Activated T-helper 2 cell treated with anti-CD3 and anti-CD28 coated beads, Interferon-gamma antibody, Interleukin-2, Interleukin-4, amounts not matched to agents 10 μg/mL and 5 μg/mL and 100 μg/mL, durations not matched to agents 14 hours and 24 hours and 36 hours (primary cell): ENCODE measurements at places on chromosomes 2 and 18. TPM values are rescaled to one million over a fixed set of nuclear protein-coding genes. Genes with fewer than 3 reads are reported as not detected.
A peak's percentile ranks its signal among the peaks of the same experiment; 100 is the strongest.

Gene ITGA4
- 96.5 and 106 TPM in 2 replicates for total RNA-seq

Gene CNDP1
- total RNA-seq = 0.09 TPM in 2 replicates

Gene TCF23
- not detected in 2 replicates for total RNA-seq

Gene STON1
- total RNA-seq = 1.9 and 2.1 TPM in 2 replicates

Gene RGPD4
- total RNA-seq = 0.07 TPM in 2 replicates

DNA sequence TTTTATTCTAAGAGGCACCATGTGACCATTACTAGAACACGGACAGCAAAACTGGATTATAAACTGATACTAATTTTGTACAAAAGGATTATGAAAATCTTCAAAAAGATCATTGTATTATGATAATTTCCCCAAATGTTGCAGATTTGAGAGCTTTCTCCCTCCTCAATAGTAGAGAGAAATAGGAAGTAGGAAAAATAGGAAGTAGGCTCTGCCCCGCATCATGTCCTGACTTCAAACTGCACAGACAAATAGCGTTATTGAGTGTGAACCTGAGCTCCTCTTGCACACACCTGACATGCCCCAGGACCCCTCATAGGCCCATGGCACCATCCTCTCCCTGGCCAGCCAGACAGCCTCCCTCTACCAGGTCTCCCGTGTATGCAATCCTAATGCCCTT, 25.4 kb downstream of the CHRNA1 start:
- H3K4me3 ChIP-seq = no peak overlapping the region
- peaks cover 25% of the 10 kb centered on the region for H3K27me3 ChIP-seq
- no peak for DNase-seq

DNA sequence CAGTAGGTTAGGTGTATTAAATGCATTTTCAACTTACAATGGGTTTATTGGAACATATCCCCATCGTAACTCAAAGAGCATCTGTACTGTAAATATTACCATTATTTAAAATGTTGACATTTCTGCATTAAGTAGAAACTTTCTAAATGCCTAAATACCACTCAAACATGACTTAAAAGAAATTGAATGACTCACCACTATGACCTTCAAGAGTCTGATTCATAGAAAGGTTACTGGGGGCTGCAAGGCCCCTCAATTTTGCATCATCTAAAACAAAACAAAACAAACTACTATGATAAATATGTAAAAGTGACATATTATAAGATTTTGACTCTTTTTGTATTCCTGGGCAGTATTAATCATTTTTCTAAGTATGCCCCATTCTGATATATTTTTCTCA, 7.6 kb downstream of the WDR35 start:
- no peaks in the 10 kb centered on the region for H3K27me3 ChIP-seq
- H3K36me3 ChIP-seq = peaks cover 19% of the 10 kb centered on the region
- peaks cover 12% of the 10 kb centered on the region for H3K4me1 ChIP-seq
- no peak overlapping the region for H3K4me3 ChIP-seq

DNA sequence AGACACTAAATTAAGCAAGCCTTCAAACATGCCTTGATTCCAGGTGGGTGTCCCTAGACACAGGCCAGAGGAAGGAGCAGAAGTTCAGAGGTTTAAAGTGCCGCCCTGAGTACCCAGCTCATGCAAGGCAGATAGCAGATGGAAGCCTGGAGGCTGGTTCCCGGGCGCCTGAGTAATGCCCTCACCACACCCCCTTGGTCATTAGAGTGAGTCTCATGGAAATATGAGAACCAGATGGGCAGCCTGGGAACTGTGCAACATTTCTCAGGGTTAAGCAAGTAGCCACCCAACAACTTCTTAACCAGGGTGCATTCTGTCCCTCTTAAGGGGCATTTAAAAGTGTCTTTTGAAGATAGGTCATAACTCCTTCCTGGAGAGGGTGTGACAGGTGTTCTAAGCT, 44.1 kb downstream of the TGFA start:
- H3K36me3 ChIP-seq = no peaks in the 10 kb centered on the region
- H3K27me3 ChIP-seq = no peaks in the 10 kb centered on the region
- peaks cover 1% of the 10 kb centered on the region for H3K4me1 ChIP-seq
- no peak overlapping the region for H3K4me3 ChIP-seq
- no peak overlapping the region for H3K27ac ChIP-seq

DNA sequence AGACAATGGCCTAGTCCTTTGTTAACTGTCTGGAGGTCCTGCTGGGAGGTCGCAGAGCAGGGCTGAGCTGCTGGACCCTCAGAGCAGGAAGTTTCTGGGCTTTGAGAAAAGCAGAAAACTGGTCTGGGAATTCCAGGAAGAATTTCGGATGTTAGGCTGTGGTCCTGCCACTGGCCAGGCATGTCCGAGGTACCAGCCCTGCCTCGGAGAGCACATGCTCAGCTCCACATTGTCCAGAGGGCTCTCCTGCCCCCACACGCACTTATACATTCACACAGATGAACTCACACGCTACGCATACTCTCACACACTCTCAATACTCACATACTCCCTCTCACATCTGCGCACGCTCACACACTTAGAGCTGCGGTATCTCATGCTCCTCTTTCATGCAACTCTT, 146.1 kb downstream of the NCK2 start:
- H3K36me3 ChIP-seq = peaks cover 78% of the 10 kb centered on the region
- H3K27ac ChIP-seq = peak overlapping the region; percentile 50
- no peak for DNase-seq
- no peaks in the 10 kb centered on the region for H3K27me3 ChIP-seq
- no peak overlapping the region for H3K4me3 ChIP-seq
- peaks cover 47% of the 10 kb centered on the region for H3K4me1 ChIP-seq

- H3K27ac ChIP-seq = peak overlapping the region; percentile 98
- peaks cover 57% of the 10 kb centered on the region for H3K36me3 ChIP-seq
- peaks cover 50% of the 10 kb centered on the region for H3K4me1 ChIP-seq
- no peak for DNase-seq
- H3K27me3 ChIP-seq = no peaks in the 10 kb centered on the region
- H3K4me3 ChIP-seq = peak overlapping the region; percentile 92
Measured at GRCh38 chr2:226835420-226835795, 446 bp upstream of the RHBDD1 start.

DNA sequence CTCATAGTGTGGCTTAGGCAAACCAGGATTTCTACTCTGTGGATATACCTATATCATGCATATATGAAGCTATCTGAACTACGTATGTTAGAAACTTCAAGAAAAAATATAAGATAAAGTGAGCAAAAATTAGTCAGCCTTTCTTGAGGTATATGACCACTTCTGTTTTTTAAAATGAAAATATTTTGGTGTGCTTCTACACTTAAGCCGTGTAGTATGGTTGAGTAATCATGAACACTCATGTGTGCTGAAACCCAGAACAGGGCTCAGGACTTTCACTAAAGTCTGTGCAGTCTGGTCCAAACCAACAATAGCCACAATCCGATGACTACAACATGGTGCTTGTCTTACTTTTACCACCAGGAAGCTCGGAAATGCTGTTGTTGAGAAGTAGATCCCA, 48.9 kb upstream of the TMEM177 start:
- H3K27ac ChIP-seq = no peak overlapping the region
- H3K4me1 ChIP-seq = no peaks in the 10 kb centered on the region
- no peak overlapping the region for H3K4me3 ChIP-seq
- DNase-seq = no peak
- H3K36me3 ChIP-seq = no peaks in the 10 kb centered on the region
- H3K27me3 ChIP-seq = peaks cover 12% of the 10 kb centered on the region

- peaks cover 39% of the 10 kb centered on the region for H3K4me1 ChIP-seq
- H3K4me3 ChIP-seq = peak within 1 kb of the TSS; percentile 82
- peak; percentile 34 for DNase-seq
- peak within 1 kb of the TSS; percentile 76 for H3K27ac ChIP-seq
Measured at GRCh38 chr18:23134780-23135549, at the start of gene CABLES1. TSS of gene CABLES1 (plus strand) at chr18:23135485. CDS start at chr18:23135763, 278 bp downstream.

GRCh38 chr2:2039826-2040225, 291.2 kb downstream of the MYT1L start:
- DNase-seq = no peak
- no peak overlapping the region for H3K27ac ChIP-seq
- no peaks in the 10 kb centered on the region for H3K27me3 ChIP-seq
- H3K4me1 ChIP-seq = no peaks in the 10 kb centered on the region
- H3K36me3 ChIP-seq = no peaks in the 10 kb centered on the region

DNA sequence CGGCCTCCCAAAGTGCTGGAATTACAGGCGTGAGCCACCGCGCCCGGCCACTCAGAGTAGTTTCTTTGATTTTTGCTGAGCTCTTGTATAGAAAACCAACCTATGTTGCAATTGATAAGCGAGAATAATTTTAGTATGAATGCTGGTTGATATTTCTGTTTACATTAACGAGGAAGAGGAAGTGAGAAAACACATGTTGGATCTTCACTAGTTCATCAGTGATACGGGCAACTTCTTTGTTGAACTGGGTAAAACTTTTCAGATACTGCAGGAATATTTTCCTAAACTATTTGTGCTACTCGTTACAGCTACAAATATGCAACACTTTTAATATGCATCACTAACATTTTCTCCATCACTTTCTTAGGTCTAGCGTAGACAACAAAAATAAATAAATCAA, 67.9 kb upstream of the SLC25A52 start:
- DNase-seq = no peak
- H3K36me3 ChIP-seq = peaks cover 32% of the 10 kb centered on the region
- H3K27me3 ChIP-seq = no peaks in the 10 kb centered on the region
- H3K4me1 ChIP-seq = no peaks in the 10 kb centered on the region
- H3K4me3 ChIP-seq = no peak overlapping the region
- no peak overlapping the region for H3K27ac ChIP-seq

DNA sequence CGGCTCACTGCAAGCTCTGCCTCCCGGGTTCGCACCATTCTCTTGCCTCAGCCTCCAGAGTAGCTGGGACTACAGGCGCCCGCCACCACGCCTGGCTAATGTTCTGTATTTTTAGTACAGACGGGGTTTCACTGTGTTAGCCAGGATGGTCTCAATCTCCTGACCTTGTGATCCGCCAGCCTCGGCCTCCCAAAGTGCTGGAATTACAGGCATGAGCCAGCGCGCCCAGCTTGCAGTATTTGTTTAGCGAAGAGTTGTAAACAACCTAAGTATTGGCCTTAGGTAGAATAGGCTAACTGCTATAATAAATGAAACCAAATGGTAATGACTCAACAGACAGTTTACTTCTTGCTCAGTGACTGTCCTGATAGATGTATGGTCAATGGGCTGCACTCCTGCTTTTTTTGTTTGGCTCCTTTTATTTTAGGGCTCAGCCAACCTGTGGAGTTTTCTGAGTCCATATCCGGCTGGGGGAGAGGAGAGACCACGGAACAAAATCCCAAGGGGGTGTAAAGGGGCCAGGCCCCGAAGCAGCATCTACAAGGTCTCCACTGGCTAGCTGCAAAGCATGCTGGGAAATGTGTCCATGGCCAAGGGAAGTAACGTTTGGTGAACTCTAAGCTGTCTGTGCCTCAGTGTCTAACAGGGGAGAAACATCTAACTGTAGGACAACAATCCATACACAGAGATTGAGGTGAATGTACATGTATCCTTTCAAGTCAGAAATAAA, 841.0 kb upstream of the ID2 start:
- H3K4me3 ChIP-seq = no peak overlapping the region
- peak overlapping the region; percentile 68 for H3K27ac ChIP-seq
- DNase-seq = no peak
- no peaks in the 10 kb centered on the region for H3K27me3 ChIP-seq
- peaks cover 19% of the 10 kb centered on the region for H3K36me3 ChIP-seq
- H3K4me1 ChIP-seq = peaks cover 34% of the 10 kb centered on the region

DNA sequence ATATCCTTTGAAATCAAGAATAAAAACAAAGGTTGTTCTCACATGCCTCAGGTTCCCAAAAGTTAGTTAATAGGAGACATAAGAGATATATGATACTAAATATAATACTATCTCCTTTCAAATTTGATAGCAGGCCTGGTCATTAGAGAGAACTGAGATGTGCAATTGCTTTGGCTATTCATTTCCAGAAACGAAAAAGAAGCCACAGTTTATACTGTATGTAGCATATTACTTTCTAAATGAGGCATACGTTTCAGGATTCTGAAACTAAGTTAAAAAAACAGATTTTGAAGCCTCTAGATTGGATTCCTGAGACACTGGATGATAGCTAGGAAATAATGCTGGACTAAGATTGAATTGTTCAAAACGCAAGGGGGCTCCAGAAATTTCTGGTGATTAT, 7.1 kb downstream of the PPP1R1C start:
- no peaks in the 10 kb centered on the region for H3K36me3 ChIP-seq
- no peak overlapping the region for H3K27ac ChIP-seq
- peaks cover 19% of the 10 kb centered on the region for H3K27me3 ChIP-seq
- H3K4me3 ChIP-seq = no peak overlapping the region
- DNase-seq = no peak

DNA sequence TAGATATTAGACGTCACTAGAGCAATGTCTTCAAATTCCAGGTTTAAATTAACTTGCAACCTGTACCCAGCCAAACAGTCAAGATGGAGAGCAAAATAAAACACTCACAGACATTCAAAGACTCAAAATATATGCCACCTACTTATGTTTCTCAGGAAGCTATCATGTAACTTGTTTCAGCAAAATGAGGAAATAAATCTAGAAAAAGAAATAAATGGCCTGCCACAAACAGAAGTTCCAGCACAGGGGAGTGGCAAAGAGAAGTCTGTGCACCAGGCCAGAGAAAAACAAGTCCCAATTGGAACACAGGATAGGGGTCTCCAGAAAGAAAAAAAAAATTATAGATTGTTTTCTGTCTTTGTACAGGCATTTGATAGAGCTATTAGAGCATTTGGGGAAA, 96.7 kb downstream of the LRP2 start:
- DNase-seq = no peak
- no peaks in the 10 kb centered on the region for H3K36me3 ChIP-seq
- no peaks in the 10 kb centered on the region for H3K4me1 ChIP-seq
- no peak overlapping the region for H3K4me3 ChIP-seq
- no peaks in the 10 kb centered on the region for H3K27me3 ChIP-seq

DNA sequence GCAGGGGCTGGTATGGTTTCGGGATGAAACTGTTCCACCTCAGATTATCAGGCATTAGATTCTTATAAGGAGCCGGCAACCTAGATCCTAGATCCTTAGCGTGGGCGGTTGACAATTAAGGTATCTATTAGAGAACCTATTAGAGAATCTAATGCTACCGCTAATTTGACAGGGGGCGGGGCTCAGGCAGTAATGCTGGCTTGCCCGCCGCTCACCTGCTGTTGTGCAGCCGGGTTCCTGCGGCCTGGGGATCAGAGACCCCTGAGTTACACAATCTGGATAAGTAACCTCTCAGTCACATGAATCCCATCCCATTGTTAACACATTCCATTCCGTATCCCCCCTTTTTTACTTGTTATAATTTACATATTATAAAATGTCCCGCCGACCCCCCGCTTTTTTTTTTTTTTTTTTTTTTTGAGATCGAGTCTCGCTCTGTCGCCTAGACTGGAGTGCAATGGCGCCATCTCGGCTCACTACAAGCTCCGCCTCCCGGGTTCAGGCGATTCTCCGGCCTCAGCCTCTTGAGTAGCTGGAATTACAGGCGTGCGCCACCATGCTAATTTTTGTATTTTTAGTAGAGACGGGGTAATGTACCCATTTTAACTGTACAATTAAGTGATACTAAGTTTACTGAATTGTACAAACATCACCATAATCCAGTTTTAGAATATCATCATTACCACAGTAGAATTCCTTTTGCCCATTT, 42.0 kb upstream of the GPD2 start:
- H3K4me3 ChIP-seq = no peak overlapping the region
- H3K4me1 ChIP-seq = peaks cover 14% of the 10 kb centered on the region
- no peaks in the 10 kb centered on the region for H3K27me3 ChIP-seq
